Activated T-cell treated with anti-CD3 and anti-CD28 coated beads, Interleukin-2, amount 50 U/mL, for 72 hours (primary cell): ENCODE measurements at places on chromosomes 3 and 15.

DNA sequence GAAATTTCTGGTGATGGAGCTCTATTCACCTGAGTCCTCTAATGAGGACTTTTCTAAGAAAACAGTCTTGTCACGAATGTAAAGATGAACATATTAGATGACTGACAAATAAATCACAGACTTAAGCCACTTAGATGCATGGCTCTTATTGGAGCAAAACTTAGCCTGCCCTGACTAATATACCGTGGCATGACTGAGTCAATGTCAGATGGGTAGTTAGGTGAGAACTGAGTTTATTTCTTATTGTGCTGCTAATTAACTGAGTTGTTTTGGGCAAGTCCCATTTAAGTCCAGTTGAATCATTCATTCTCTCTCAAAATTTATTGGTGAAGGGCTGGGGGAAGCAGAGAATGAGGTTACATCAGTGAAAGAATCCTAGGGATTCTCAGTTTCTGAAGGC, 459.8 kb downstream of the MCTP2 start:
- no peak for DNase-seq

DNA sequence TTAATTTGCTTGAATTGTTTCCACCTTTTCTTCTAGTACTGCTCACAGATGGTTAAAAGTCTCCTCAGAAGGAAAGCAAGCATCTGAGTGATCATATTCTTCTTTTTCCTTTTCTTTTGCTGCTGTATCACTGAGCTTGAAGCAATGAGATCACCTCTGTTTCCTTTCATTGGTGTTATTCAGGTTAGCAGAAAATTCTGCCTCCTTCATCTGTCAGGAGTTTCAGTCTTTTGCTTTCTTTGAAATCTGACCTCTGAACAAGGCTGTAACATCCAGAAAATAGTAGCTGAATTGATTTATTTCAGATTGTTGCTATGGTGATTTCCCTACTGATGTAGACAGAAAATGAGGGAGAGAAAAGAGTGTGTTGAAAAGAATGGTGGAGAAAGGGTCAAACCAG, 343.0 kb downstream of the MFSD1 start:
- no peak for DNase-seq

GRCh38 chr3:106329521-106329920, 460.7 kb upstream of the CBLB start:
- no peak for DNase-seq

DNA sequence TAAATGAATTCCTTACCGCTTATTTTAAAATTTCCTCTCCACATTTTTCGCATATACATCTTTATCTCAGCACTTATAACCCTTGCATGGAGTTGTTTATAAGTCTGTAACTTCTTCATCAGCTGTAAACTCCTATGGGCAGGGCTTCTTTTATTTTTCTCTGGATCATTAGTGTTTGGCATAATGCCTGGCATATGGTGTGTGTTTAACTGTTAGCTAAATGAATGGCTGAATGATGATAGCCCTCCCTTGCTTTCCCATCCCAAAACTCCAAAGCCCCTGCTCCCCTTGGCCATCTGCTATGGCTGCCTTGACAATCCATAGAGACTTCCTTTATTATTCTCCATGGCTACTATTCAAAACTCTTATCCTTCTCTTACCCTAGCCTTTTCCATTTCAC, 48.1 kb upstream of the SEMA6D start:
- no peak for DNase-seq

GRCh38 chr3:141505166-141505565, 18.3 kb downstream of the RASA2 start:
- no peak for DNase-seq

DNA sequence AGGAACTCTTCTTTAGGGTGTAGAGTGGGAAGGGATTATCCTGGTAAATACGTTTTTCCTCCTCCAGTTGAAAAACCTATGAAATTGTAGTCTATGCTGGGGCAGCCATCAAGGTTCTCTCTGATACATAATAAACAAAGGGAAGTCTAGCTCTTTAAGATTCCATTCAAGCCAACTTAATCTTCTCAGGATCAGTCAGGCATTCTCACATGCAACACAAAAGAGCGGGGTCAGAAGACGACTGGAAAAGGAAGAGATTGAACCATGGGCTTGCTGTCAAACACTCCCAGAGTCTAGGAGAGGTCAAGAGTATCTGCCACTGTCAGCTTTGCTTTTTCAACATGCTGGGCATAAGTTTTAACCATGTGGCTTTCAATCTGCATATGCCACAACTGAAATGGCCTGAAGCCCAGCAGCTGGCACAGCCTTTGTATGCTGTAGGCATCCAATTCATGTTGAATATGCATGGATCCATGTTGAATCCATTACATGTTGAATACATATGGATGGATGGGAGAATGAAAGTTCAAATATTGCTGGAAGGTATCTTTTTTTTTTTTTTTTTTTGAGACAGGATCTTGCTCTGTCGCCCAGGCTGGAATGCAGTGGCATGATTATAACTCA, 8.5 kb downstream of the TRAT1 start:
- DNase-seq: no peak

- DNase-seq: no peak
These were observed 255.8 kb downstream of the MFSD1 start for GRCh38 chr3:159057621-159058020.

GRCh38 chr15:58761010-58761388, 10.1 kb upstream of the MINDY2 start:
- DNase-seq: peak; percentile 19

- DNase-seq: no peak
These were observed 181.0 kb upstream of the PPP2R3A start for GRCh38 chr3:135784557-135784956.

- DNase-seq: no peak
These were observed 302.7 kb downstream of the CTNNB1 start for GRCh38 chr3:41502023-41502422.

DNA sequence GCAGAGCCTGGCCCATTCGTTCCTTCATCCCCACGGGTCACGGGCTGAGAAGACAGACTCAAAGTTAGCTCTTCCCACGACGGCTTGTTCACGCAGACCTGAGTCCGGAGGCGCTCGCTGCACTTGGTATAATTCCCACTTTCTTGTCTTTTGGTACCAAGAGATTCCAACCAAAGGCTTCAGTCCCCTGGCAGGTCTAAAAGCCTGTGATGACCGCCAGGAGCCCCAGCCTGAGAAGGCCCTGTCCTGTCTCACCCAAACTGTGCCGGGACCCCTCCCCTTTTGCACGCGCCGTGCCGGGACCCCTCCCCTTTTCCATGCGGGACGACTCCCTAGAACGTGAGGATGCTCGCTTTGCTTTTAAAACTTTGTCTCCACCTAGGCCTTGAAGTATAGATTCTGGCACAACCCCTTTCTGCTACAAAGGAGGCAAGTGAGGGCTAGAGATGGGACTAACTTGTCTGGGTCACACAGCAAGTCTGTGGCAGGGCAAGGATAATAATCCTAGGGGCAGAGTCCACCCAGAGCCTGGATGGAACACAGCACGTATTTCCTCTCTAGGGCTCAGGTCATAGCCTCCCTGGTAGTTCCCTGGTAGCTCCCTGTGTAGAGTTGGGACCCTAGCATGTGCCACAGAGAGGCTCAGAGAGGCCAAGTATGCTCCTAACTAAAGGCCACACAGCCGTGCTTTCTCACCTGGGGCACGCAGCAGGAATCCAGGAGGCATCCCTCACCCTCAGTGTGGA, 211.3 kb downstream of the XXYLT1 start:
- DNase-seq: no peak

GRCh38 chr15:90558171-90558573, 28.4 kb downstream of the CRTC3 start:
- no peak for DNase-seq

GRCh38 chr3:106683953-106684620, 693.2 kb upstream of the CCDC54 start:
- no peak for DNase-seq

DNA sequence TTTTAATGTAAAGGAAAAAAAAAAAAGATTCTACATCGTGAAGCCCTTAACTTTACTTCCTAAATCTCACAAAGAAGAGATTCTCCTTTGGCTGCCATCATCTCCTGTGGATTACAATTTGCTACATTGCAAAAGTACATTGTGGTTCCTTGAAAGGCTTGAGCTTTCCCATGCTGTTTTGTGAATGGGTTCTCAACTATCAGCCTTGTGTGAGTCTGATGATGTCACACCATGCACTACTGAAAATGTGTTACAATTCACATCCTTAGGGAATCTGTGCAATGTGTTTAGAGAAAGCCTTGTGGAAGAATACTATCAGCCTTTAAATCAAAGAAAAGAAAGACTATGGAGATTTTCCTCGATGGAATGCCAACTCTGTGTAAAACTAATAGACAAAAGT, 510.0 kb upstream of the ALCAM start:
- no peak for DNase-seq

- no peak for DNase-seq
These were observed 19.2 kb downstream of the FOXP1 start for GRCh38 chr3:71564361-71564760.

- no peak for DNase-seq
These were observed 85.6 kb upstream of the PDZRN3 start for GRCh38 chr3:73710340-73710739.

DNA sequence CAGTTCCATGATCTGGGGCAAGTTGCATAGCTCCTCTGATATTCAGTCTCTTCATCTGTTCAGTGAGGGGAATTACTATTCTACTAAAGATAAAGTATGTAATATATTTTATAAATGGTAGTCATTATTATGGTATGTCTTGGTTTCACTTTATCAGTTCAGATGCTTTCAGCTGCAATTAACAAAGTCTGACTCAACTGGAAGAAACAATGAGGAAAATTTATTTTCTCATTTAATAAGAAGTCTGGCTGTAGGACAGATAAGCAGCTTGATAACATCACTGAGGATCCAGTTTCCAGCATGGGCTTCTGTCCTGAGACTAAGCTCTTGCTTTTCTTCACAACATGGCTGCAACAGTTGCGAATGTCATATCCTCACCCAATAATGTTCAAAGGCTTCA, 354.3 kb upstream of the TRIM42 start:
- no peak for DNase-seq

DNA sequence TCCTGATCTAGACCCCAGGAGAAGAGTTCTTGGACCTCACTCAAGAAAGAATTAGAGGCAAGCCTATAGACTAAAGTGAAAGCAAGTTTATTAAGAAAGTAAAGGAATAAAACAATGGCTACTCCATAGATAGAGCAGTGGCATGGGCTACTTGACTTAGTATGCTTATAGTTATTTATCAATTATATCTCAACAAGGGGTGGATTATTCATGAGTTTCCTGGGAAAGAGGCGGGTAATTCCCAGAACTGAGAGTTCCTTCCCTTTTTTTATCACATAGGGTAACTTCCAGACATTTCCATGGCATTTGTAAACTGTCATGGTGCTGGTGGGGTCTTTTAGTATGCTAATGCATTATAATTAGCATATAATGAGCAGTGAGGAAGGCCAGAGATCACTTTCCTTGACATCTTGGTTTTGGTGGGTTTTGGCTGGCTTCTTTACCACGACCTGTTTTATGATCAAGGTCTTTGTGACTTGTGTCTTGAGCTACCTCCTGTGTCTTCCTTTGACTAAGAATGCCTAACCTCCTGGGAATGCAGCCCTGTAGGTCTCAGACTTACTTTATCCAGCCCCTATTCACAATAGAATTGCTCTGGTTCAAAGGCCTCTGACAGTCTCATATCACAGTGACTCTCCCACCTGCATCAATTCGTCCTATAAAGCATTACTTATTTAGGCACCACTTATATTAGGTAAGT, 35.3 kb upstream of the PLSCR2 start:
- DNase-seq: no peak

GRCh38 chr15:57549935-57550334, 41.8 kb upstream of the MYZAP start:
- no peak for DNase-seq

- no peak for DNase-seq
These were observed 166.7 kb upstream of the SGO1 start for GRCh38 chr3:20352546-20353179.

DNA sequence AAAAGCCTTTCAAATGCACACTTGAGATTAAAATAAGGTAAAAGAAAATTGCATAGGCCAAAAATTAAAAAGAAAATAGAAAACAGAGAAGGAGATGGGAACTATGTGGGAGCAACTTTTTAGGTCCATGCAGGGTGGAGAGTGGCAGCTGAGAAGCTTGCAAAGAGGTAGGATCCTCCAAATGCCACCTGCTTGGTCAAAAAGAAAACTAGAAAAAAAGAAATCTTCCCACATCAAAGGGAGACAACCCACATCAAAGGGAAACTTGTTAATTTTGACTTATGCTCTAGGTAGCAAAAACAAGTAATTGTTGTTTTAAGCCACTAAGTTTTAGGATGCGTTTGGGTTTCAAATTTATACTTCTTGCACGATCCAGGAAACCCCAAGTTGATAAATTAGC, 342.9 kb downstream of the IL20RB start:
- DNase-seq: no peak

DNA sequence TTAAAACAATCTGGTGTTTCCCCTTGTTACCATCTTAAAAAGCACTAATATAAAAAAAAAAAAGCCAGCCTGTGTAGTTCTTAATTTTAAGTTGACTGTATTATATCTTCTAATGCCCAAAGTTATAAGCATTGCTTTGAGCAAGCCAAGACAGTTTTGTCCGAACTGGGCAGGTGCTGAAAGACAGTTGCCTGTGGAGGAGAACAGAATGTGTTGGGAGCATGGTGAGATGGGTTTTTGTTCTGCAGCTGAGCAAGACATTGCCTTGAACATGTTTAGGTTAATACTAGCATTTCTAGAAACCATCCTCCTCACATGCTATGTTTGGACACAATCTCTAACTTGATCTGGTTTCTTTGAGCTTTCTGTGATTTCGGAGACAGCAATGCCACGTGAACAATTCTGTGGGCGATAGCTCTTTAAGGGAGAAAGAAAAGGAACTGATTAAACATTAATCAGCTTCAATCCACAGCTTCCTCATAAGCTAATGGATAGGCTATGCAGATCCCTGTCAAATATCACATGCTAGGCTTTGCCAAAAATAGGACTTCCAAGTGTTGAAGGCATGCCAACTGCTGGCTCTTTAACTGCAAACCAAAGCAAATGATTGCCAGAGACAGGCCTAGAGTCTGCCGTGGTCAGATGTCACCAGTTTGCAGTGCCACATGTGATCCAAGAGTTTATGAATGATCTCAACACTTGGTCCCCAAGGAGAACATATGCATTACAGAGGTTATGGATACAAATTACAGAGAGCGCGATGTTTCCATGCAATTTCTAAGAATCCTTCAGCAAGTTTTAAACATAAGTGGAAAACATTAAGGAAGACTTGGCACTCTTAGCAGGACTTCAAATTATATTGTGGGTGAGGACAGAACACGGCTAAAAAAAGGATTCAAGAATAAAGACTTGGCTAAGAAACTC, 428.1 kb downstream of the ROBO2 start:
- DNase-seq: no peak

- no peak for DNase-seq
These were observed 7.8 kb downstream of the ANAPC13 start for GRCh38 chr3:134477938-134478337.
